Mammary epithelial cell (primary cell): ENCODE measurements at places on chromosomes 5 and 9. TPM values are rescaled to one million over a fixed set of nuclear protein-coding genes. Genes with fewer than 3 reads are reported as not detected.

DNA sequence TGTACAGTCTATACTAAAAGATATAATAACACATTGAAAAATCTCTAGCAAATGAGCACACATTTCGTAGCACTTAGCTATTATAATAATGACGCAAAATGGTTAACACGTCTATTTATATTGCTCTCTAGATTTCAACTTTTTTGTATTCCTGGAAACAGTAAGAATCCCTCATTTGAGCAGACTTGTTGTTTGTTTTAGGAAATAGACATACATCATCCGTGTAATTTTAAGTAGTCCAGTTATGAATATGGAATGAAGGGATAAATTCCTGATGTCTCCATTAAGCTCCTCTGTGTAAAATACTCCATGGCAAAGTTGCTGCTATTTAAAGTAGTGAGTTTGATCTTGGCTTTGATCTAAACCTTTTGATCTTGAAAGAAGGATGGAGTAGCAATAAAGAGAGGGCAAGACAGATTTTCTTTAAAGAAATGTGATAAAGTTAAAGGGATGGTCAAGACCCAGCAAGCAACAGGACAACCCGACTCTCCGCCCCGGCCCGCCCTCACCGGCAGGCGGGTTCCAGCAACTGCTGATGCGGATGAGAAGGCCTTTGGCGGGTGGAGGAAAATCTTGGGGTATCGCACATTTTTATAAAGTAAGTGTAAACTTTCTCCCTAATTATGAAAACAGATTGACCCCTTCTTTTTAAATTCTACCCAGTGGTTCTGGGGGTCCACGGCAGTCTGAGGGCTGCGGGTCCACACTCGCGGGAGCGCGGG lies 277.4 kb downstream of the AOPEP start:
- peak; percentile 53 for DNase-seq

The PCDHGB5 gene
- 9.8 and 10.5 TPM in 2 replicates for total RNA-seq

DNA sequence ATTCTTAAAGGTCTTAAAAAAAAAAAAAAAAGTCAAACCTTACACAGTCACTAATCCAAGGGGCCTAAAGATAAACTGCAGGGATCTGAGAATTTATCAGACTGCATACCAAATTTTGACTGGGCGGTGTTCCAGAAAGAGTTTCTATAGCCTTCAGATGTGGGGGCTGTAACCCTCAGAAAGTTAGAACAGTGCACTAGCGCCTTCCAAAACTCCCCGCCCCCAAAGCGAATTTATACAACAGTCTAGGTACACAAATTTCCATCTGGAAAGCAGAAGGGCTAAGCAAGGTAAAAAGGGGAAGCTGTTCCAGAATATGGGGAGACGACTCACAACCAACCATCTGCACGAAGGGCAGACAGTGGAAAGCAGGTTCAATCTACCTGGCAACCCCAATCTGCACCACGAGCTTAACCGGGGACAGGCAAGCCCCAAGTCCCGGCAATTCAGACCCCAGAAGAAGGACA lies 813 bp downstream of the ERMP1 start:
- no peak for DNase-seq

- peak; percentile 12 for DNase-seq
These were observed 3.0 kb downstream of the C8G start for GRCh38 chr9:136947955-136948510.

DNA sequence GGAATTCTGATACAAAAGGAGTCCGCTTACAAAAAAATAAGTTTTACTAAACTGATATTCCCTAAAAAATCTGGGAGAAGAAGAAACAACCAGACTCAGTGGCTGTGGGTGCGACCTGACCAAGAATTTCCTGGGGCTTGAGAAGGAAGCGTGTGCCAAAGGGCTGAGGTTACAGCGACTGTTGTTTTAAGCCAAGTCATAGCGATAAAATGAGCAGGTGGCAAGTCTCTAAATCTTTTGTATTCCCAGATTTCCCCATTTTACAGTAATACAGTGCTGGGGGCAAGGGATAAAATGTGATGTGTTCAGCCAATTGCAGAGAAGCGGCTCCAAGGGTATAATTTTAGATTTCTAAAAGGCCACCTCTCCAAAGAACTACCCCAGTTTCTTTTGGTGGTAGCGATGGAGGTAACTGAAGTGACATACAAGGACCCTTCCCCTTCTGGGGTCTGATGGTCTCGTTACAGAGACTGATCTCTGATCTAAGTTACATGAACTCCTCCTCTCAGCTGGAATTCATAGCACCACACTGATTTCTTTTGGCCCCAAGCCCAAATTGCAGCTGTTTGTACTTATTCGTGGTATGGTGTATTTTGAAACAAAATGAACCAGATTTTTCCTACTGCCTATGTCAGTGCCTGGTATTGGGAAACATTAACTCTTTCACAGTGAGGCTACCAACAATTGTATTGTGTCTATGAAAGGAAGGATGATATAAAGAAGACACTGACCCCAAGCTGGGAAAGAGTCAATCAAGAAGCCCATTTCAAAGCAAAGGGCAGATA lies 41.6 kb downstream of the LPAR1 start:
- DNase-seq = peak; percentile 12

The TEX48 gene
- total RNA-seq = not detected in 2 replicates

DNA sequence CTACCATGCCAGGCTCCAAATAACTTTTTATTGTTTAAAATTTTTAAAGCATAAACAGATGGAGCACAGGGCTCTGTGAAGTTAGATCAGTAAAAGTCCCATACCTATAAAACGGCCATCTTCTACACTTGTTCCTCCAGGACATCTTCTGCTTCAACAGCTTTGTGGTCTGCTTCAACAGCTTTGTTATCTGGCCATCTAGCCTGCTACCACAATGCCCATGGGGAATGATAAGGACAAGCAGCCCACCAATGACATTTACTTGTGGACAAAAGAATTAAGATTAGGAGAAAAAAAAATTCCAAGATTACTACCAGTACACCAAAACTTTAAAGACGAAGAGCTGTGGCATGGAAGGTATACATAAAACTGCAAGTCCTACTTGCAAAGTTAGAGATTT lies 2.2 kb upstream of the VPS13A start:
- no peak for DNase-seq

DNA sequence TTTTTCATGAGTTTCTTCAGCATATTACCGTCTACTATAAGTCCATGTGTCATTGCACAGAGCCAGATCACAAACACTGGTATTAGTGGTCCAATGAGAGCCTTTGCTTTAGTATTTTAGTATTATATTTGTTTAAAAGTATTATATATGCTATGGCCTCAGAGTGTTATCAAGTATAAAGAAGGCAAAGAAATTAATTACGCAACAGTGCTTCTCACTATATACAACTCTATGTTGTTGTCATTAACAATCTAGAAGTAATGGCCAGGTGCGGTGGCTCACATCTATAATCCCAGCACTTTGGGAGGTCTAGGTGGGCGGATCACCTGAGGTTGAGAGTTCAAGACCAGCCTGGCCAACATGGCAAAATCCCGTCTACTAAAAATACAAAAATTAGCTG lies 47.1 kb upstream of the RAPGEF6 start:
- DNase-seq = no peak

DNA sequence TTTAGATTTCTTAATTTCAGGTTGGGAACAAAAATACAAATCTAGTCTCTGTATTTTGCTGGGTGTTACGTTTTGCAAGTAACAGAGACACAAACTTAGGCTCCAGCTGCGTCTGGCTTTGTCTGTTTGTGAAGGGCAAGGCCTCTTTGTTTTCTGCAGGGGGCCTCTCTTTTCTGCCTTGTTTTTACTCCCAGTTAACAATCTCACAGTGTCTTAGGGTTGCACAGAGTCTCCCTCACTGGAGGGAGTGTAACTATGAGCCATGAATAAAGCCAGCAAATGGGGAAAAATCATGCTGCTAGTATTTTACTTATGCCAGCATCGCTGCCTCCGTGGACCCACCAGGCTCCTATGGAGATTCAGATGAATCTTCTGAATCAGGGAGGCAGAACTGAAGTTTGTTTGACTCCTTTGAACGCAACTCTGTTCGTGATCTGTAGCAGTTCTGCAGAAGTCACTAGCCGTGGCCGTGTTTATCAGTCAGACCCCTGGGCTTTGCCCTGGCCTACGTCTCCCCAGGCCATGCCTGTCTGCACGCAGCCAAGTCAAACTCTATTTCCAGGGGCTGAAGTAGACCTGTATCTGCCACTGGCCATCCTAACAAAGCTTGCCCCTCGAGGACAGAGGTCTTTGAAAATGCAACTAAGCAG lies 77.2 kb downstream of the ATP10B start:
- DNase-seq = no peak

The SLCO6A1 gene
- not detected for total RNA-seq

- no peak for DNase-seq
These were observed 142.1 kb downstream of the MLLT3 start for GRCh38 chr9:20480249-20480648.

DNA sequence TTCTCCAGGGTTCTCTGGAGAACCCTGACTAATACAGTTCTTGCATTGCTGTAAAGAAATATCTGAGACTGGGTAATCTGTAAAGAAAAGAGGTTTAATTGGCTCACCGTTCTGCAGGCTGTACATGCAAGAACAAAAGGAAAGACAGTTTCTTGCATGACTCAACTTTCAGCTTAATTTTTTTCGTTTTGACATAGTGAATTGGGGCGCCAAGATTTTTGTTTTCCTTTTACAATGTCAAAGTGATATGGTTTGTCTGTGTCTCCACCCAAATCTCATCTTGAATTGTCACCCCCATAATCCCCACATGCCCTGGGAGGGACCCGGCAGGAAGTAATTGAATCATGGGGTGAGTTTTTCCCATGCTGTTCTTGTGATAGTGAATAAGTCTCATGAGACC lies 11.8 kb upstream of the CRHBP start:
- peak; percentile 31 for DNase-seq

GRCh38 chr9:114696814-114697544 lies 15.0 kb upstream of the TEX48 start:
- DNase-seq = peak; percentile 53

GRCh38 chr9:21841133-21841532 lies 38.7 kb downstream of the MTAP start:
- no peak for DNase-seq

The LRRC70 gene
- total RNA-seq = 1.2 TPM

GRCh38 chr9:37105234-37105633 lies 15.1 kb upstream of the ZCCHC7 start:
- no peak for DNase-seq

The FCN2 gene
- total RNA-seq = not detected

- DNase-seq = peak; percentile 95
These were observed 90.9 kb upstream of the MTAP start for GRCh38 chr9:21711504-21711903.

DNA sequence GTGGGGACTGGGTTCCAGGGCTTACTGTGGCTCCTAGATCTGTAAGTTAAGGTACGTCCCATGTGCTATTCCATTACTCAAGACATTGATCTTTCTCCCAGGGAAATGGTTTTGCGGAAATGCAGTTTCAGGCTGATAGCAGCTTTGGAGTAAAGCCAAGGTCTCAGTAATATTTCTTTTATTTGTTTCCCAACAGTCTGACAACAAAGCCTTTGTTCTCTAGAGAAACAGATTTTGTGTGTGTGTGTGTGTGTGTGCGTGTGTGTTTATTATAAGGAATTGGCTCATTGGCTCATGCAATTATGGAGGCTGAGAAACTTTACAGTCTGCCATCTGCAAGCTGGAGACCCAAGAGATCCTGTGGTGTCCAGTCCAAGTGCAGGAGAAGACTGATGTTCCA lies 12.1 kb upstream of the POC5 start:
- no peak for DNase-seq

The ACER2 gene
- total RNA-seq = 9.1 and 13.3 TPM in 2 replicates

GRCh38 chr5:82466986-82467561 lies 188.9 kb upstream of the RPS23 start:
- no peak for DNase-seq

The CORO2A gene
- total RNA-seq = 19.7 and 21.4 TPM in 2 replicates

The SLC2A6 gene
- 24.7 TPM for total RNA-seq

The INSL6 gene
- total RNA-seq = not detected

GRCh38 chr9:128021098-128021497 lies 40.3 kb upstream of the EEIG1 start:
- DNase-seq = no peak

The SLC24A2 gene
- total RNA-seq = under 0.01 TPM

- no peak for DNase-seq
These were observed 448.3 kb downstream of the TLE4 start for GRCh38 chr9:80020056-80020455.

GRCh38 chr5:74296685-74297408 lies 343.7 kb downstream of the ENC1 start:
- DNase-seq = peak; percentile 45

DNA sequence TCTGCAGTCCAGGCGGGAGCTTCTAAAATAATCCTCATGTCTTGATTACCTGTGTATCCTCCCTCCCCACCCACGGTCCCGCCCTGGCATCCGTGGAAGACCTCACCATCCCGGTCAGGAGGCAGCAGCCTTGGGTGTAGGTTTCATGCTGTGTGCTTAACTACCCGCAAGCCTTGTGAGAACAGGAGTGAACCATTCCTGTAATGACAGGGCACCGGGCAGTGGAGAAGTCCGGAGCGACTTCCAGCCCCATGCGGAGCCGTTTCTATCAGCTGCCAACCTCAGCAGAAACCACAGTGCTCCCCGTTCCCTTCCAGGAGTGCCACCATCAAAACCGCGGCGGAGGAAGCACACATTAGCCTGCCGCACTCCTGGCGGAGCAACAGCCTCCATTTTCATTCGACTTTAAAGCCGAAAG lies 123.5 kb upstream of the LMX1B start:
- DNase-seq = no peak

GRCh38 chr9:112078432-112078831 lies 96.7 kb downstream of the SUSD1 start:
- no peak for DNase-seq

The ADAMTS13 gene
- 5.2 and 9.6 TPM in 2 replicates for total RNA-seq

DNA sequence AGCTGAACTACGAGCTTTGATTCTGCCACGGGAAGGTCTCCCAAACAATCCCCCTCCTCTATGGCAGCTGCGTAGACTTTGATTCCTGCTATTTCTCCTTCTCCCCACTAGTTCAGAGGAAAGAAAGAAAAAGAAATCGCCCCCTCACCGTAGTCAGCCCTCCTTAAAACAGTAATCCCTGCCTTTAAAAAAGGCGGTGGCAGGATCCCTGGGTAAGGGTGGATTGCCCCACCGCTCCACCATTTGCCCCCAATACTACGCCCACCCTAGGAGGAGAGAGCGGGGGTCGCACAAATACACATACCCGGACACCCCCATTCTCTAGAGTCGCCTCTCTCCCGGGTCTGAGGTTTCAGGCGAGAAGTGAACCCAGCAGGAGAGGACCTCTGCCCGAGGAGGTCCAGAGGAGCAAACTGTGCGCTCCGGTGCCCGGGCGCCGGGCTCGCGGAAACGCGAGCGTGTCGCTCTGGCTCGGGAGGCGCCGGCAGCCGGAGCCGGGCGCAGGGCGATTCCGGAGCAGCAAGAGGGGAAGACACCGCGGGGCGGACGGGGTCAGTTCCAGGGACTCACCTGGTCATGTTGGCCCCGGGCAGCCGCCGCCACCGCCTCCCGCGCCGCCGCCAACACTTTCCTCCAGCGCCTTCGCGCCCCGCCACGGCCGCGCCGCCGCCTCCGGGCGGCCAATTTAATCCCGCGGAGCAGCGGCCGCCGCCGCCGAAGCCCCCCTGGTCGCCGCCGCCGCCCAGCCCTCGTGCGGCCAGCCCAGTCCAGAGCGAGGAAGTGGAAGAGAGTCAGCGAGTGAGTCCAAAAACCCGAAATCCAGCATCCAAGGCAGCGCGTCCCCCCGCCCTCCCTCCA lies 1057.7 kb upstream of the DMAC1 start:
- DNase-seq = peak; percentile 3

The RALGPS1 gene
- 0.83 TPM for total RNA-seq
